Posterior vena cava (tissue), 2 donors: ENCODE measurements at places on chromosomes 2 and 18. TPM values are rescaled to one million over a fixed set of nuclear protein-coding genes. Genes with fewer than 3 reads are reported as not detected.
A peak's percentile ranks its signal among the peaks of the same experiment; 100 is the strongest.

DNA sequence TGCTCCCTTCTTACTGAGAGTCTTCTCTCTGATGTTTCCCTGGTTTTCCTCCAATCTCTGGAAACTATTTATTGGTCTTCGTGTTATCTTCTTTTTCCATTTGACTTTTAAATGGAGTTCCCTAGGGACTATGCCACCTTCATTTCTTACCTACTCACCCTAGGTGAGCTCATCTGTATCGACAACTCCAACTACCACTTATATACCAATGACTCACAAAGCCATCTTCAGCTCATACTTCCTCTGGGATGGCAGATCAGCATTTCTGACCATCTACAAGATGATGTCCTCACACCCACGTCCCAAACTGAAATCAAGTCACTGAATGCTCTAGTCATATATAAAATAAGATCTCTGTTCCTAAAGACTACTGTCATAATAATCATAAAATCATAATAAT lies 40.6 kb downstream of the CFAP210 start:
- no peak for DNase-seq

DNA sequence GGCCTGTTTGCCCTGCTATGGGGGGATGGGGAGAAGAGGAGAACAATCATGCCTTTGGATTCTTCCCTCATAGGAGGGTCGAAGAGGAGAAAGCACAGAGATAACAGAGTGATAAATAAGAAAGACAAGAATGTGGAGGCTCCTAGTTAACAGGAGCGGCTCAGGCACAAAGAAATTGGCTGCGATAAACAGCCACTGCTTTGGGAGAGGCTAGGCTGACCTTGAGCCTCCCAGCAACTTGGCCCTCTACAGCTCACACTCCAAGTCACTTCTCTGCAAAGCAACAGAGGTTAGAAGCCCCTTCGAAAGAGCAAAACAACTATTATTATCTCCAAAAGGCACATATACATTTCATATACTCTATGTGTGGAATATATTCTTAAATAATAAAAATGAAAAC lies 69.5 kb downstream of the ZBTB7C start:
- DNase-seq: peak; percentile 10

DNA sequence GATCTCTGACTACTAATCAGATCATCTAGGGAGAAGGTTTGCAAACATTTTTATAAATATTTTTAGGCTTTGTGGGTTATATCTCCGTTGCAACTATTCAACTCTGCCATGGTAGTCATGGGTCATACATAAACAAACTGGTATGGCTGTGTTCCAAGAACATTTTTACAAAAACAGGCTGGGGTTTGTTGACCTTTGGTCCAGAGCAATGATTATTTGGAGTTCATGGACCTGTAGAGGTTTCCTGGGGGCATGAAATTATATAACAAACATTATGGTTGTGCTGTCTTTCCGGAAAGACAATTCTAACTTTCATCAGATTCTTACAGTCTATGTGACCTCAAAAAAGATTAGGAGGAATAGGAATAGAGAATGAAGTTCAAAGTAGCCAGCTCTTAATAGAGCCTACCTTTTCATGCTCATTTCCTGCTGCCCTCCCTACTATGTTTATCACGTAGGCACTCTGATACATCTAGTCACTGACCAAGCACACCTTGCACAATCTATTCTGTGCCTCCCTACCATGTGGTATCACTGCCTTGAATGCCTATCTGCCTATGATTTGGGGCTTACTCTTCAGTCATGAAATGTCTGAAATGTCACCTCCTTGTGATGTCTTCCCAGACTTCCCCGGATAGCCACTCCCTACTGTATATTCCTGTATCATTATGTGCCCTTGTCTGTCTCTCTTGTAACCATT lies 102.4 kb upstream of the SCN1A start:
- DNase-seq: no peak

GRCh38 chr18:78422336-78422735 lies 557.3 kb upstream of the SALL3 start:
- DNase-seq: no peak

- no peak for DNase-seq
These were observed 666.0 kb downstream of the DSC3 start for GRCh38 chr18:30376515-30376914.

GRCh38 chr2:113925884-113926283 lies 36.0 kb downstream of the ACTR3 start:
- DNase-seq: no peak

- no peak for DNase-seq
These were observed 36.1 kb downstream of the OSBPL6 start for GRCh38 chr2:178230396-178230795.

GRCh38 chr18:48139431-48140347 lies 209.2 kb upstream of the SMAD2 start:
- no peak for DNase-seq

GRCh38 chr18:60022671-60023276 lies 123.0 kb downstream of the PMAIP1 start:
- DNase-seq: no peak

- no peak for DNase-seq
These were observed 32.0 kb upstream of the MYCN start for GRCh38 chr2:15908371-15908770.

DNA sequence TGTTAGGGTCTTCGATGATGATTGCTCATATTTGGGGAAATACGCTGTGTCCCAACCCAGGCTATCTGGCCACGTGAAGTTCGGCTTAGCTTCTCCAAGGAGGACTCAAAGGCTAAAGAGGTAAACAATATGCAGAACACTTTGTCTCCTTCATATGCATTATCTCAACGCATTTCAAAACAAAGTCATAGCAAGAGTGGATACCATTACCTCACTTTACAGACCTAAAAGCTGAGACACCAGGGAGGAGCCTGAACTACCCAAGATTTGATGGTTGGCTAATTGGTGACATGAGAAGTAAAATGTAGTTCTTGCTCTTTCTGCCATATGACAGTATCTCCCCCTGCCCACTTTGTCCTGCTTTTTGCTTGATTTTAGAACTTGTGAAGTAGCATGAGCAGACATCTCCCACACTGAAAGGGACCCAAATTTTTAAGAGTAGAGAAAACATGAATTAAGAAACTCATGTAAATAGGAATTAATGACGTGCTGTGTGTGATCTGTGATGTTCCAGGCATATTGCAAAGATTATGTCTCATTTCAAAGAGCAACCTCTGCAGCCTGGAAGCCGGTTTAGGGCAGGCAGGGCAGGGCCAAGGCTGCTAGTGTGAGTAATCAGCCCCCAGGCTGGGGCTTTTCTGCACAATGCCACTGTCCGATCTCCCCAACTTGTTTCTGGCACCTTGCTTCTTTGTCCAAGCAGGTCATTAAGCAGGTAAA lies 144.5 kb downstream of the BCL11A start:
- no peak for DNase-seq

GRCh38 chr18:76587147-76587878 lies 92.3 kb upstream of the ZNF516 start:
- DNase-seq: no peak

- no peak for DNase-seq
These were observed 167.5 kb downstream of the MCFD2 start for GRCh38 chr2:46748121-46748520.

DNA sequence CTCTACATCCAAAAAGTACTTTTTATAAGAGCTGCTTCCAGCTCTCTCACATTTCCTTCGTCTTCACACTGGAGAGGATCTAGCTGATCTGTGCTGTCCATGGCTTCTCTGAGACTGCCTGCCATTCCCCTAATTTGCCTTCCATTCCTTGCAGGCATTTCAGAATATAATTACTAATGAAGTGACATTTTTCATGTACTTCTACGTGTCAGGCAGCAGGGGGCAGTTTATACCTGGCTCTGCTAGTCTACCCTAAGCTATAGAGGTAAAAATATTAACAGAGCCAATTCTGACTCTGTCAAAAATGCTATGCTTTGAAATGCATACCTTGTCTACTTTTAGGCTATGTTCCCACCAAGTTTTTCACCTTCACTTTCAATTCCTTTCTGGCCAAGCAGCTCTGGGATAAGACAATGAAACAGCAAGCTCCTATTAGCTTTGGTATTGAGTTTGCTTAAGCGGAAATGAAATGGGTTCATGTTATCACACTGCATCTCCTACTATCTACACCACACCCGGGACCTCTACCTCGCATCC lies 81.9 kb downstream of the MEP1B start:
- no peak for DNase-seq

The CD8A gene
- 1.3 TPM for total RNA-seq

The SLC19A3 gene
- 2.3 TPM for total RNA-seq

The DLX1 gene
- not detected for total RNA-seq
